ENCODE measurements at places on chromosomes 4 and X.

DNA sequence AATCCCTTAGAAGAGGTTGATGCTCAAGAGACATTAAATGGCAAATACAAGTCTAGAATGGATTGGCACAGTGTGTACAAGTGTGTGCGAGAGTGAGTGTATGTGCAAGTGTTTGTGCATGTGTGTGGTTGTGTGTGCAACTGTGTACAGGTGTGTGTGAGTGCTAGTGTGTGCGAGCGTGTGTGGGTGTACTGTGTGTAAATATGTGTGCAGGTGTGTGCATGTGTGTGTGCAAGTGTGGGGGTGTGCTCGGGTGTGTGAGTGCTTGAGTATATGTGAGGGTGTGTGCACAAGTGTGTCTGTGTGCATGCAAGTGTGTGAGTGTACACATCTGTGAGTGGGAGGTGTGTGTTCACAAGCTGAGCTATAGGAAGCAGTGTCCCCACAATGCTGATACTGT lies 5.9 kb downstream of the TREX2 start:
- H3K27ac ChIP-seq = no peak overlapping the region
- H3K4me3 ChIP-seq = no peak overlapping the region
- DNase-seq = no peak

DNA sequence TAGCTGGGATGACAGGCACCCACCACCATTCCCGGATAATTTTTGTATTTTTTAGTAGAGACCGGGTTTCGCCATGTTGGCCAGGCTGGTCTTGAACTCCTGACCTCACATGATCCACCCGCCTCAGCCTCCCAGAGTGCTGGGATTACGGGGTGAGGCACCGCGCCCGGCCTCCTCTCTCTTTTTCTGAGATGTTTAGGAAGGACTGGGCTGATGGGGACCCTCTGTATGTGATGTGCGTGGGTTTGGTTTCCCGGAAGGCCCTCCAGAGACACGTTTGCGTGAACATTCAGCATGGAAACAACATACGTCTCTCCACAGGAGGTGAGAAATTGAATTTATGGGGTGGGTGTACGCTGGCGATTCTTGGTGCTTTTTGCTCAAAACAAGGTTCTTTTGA lies 18.6 kb downstream of the SHOX start:
- no peaks in the 10 kb centered on the region for H3K36me3 ChIP-seq
- no peak overlapping the region for H3K4me3 ChIP-seq
- DNase-seq = no peak
- no peak overlapping the region for H3K27ac ChIP-seq

- no peak for DNase-seq
- H3K27ac ChIP-seq = no peak overlapping the region
- H3K4me3 ChIP-seq = no peak overlapping the region
- peaks cover 11% of the 10 kb centered on the region for H3K4me1 ChIP-seq
- no peaks in the 10 kb centered on the region for H3K36me3 ChIP-seq
- no peaks in the 10 kb centered on the region for H3K27me3 ChIP-seq
Measured at GRCh38 chrX:13369256-13370030, 49.6 kb upstream of the ATXN3L start.

GRCh38 chrX:151711787-151712186 lies 4.0 kb upstream of the FATE1 start:
- H3K4me1 ChIP-seq = no peaks in the 10 kb centered on the region
- no peaks in the 10 kb centered on the region for H3K27me3 ChIP-seq
- no peak overlapping the region for H3K27ac ChIP-seq

DNA sequence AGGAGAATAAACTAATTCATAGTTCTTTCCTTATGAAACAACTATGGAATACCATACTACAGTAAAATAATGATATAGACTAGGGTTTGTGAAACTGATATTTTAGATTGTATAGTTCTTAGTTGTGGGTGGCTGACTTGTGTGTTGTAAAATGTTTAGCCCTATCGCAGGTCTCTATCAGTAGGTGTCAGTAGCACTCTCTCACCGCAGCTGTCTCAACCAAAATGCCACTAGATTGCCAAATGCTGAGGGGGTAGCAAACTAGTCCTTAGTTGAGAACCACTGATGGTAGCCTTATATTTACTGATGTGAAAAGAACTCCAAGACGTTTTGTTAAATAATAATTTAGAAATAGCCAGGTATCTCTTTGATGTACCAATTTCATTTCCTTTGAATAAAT lies 48.1 kb downstream of the RHOXF2B start:
- no peaks in the 10 kb centered on the region for H3K36me3 ChIP-seq
- no peak for DNase-seq
- H3K27ac ChIP-seq = no peak overlapping the region
- no peak overlapping the region for H3K4me3 ChIP-seq

DNA sequence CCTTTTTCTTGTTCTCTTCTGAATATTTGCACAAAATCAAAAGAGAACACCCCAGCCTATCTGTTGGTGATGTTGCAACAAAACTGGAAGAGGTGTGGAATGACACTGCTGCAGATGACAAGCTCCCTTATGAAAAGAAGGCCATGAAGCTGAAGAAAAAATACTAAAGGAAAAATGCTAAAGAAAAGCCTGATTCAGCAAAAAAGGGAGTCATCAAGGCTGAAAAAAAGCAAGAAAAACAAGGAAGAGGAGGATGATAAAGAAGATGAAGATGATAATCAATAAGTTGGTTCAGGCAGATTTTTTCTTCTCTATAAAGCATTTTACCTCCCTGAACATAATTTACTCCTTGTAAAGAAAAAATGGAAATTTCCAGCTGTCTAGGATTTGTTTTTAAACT lies 1538.8 kb downstream of the RPA4 start:
- H3K27me3 ChIP-seq = no peaks in the 10 kb centered on the region
- no peak overlapping the region for H3K4me3 ChIP-seq
- no peaks in the 10 kb centered on the region for H3K36me3 ChIP-seq
- no peak overlapping the region for H3K27ac ChIP-seq

Measured in suprapubic skin (tissue), 4 donors.